ENCODE measurements at places on chromosomes 7 and 10.

GRCh38 chr7:74115326-74115725, 31.7 kb downstream of the LIMK1 start:
- DNase-seq: no peak

- DNase-seq: no peak
These were observed 1027.0 kb upstream of the AUTS2 start for GRCh38 chr7:68571286-68571685.

DNA sequence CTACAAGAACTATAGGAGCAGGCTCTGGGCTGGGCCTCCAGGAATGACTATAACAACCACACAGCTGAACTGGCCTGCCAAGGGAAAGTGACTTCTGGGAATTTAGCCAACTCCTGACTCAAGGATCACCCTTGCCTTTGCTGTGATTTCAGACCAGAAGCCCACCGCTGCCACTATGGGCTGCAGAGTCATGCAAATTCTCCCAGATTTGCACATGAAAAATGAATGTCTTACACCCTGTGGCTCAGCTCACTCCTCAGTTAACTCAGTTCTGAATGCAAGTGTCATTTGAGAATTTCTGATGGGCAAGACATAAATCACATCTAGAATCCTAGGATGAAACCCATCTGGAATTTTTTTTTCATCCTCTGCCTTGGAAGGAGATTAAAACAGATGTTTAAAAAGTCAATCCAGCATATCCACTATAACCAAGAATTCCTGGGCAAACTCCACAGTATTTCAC, 186.5 kb upstream of the BET1 start:
- peak; percentile 88 for DNase-seq

- DNase-seq: no peak
These were observed 58.6 kb downstream of the ASAH2B start for GRCh38 chr10:50798297-50798696.

DNA sequence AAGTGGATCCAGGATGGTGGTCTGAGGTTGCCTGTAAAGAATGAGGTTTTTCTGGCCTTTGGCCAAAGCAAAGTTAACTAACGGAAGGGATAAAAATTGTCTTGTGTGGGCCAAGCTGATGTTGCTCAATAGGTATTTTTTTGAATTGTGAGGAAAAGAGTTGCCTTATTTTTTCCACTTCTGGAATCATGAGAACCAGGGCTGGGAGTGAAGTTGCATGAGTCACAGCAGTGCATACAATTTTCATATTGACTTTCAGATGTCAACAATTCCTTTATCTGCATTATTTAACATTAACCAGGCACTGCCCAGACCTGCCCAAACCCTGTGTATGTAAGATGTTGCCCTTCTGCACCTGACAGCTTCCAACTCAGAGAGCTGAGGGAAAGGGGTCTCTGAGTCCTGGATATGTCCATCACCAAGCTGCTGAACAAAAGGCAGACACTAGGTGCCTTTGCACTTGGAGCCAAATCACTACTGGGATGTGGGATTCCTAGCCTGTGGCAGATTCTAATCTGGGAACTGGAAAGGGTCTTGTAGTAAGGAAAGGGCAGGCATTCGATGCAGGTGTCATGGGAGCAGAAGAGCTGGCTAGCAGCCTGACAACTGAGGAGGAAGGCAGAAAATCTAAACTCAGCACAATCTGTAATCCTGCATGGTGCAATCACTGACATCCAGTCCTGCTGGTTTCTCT, 52.3 kb upstream of the SLC35B4 start:
- peak; percentile 52 for DNase-seq

DNA sequence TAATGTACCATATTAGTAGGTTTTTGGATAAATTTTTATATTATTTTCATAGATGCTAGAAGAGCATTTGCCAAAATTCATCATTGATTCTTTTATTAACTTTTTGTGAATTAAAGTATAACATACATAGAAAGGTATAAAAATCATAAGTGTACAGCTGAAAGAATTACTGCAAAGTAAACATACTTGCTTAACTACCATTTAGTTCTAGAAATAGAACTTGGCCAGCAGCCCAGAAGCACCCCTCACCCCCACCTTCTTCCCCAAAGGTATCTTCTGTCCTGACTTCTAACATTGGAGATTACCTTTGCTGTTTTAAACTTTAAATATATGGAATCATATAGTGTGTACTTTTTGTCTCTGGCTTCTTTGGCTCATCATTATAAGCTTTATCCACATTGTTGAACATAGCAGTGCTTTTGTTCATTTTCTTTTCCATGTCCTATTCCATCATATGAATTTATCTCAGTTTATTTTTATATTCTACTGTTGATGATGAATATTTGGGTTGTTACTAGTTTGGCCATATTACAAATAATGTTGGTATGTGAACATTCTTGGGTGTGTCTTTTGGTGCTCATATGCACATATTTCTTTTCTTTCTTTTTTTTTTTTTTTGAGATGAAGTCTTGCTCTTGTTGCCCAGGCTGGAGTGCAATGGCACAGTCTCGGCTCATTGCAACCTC, 142.8 kb downstream of the ADK start:
- DNase-seq: no peak

DNA sequence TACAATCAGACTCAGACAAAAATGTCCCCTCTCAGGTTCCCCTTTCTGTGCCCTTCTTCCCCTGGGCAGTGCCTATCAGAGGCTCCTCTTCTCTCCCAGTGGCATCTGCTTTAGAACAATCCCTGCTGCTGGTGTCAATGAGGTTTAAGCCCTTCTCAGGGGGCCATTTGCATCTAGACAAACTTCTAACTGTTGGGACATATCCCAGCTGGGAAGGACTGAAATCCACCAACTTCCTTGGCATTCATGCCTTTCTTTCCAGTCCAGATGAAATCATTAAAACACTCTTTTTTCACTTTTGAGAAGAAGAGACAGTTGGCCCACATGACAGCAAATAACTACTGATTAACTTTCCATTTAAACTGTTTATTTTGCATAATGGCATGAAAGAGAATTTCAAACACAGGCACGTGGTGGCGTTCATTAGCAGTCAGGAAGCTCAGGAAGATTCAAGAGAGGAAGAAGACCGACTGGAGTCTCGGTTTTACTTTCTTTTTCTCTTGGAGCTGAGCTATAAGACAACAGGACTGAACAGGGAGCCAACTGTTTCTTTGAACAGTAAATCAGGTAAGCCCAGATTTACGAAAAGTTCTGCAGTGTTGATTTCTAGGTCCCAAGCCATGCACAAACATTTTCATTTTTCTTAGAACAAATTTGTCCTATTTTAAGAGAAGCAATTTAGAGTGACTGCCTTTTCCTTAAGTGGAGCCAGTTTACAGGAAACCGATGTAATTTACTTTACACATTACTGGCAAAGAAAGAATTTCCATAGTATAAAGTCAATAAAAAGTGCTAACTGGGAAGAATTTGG, at the start of gene GIMAP2:
TSS of gene GIMAP2 (plus strand) at position 488 of the 811 bp plus-strand sequence. CDS start 1,354 bp downstream, outside the sequence.
- DNase-seq: no peak

DNA sequence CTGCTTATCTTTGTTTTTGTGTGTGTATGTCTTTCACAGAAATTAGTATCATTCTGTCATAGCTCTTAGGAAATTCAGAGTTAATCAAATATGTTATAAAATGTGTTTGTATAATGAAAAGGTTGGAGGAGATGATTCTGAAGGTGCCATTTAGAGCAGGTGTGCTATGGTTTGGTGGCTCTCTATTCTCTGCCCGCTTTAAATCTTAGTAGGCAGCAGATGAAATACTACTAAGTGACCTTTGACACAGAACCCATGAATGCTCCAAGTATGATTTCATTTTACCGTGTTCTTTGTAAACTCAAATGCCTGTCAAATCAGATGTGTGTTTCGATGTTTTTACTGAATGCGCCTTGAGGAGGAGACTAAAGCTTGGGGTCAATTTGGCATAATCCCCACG, 24.5 kb downstream of the ZEB1 start:
- no peak for DNase-seq

DNA sequence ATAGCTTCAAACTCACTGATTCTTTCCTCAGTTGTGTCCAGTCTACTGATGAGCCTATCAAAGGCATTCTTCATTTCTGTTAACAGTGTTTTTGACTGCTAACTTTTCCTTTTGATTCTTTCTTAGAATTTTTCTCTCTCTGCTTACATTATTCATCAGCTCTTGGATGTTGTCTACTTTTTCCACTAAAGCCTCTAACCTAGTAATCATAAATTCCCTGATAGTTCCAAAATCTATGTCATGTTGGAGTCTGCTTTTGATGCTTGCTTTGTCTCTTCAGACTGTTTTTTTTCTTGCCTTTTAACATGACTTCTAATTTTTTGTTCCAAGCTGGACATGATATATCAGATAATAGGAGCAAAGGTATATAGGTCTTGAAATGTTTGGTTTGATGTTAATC, 78.0 kb downstream of the ADAM22 start:
- no peak for DNase-seq

DNA sequence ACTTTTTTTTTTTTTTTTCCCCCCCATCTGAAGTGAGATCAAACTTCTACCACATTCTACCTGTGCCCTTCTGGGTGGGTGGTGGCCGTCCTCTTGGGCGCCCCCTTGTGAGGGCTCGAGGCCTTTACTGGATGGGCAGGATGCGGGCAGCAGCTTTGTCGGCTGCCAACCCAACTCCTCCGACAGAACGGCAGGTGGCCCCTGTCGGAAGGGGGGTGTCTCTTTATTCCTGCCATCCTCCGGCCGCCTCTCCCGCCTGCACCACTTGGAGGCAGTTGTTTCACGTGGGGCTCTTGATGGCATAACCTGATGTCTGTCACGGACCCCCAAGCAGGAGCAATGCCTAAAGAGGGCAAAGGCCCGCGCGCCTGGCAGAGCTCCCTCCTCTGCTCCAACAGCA, 31.0 kb downstream of the AMZ1 start:
- no peak for DNase-seq

GRCh38 chr10:104342941-104343411, 4.7 kb upstream of the ITPRIP start:
- DNase-seq: no peak

DNA sequence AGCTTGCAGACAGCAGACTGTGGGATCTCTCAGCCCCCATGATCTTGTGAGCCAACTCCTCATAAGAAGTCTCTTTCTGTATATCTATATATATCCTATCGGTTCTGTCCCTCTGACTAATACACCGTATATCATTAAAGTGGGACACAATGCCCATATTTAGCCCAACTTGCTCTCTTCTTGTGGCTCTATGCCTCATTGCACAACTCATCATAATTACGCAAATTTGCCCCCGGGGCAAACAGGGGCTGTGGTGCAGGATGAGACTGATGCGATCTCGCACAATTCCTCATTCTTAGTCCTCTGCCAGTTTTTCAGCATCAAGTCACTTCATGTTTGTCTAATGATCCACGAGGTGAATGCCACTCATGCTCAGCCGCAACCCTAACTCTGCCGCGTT, 183.2 kb downstream of the PRPF18 start:
- no peak for DNase-seq

DNA sequence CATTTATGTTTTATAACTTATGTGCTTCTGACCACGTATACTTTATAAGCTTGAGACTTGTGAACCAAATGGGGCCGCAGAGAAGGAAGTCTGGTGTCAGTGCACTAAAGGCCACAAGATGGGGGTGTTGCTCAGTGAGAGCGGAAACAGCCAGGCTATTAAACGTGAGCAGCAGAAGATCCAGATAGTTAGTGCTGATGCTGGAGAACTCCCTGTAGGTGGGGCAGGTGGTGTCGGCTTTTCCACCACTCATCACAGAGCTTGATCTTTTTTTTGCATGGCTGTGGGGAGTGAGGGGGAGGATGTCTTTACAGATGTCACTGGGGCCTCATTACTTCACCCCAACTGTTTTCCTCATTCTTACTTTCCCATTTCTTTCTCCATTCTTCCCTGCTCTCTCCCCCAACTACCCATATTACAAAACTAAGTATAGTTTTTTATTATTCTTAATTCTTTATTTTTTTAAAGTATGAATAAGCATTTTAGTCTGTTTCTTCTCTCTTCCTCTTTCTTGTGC, 34.7 kb downstream of the ACADSB start:
- DNase-seq: peak; percentile 10

- no peak for DNase-seq
These were observed 47.8 kb upstream of the CPN1 start for GRCh38 chr10:100129424-100129823.

- DNase-seq: no peak
These were observed 9.0 kb upstream of the KIF20B start for GRCh38 chr10:89692416-89692815.

- DNase-seq: no peak
These were observed 110.1 kb upstream of the RHEB start for GRCh38 chr7:151629713-151630272.

Measured in AG09319 (cell line).